ENCODE measurements at places on chromosomes 4 and X. TPM values are rescaled to one million over a fixed set of nuclear protein-coding genes. Genes with fewer than 3 reads are reported as not detected.

The MFAP3L gene
- total RNA-seq, result 31.1 TPM

GRCh38 chr4:173745765-173746164 is 215.7 kb upstream of the HAND2 start:
- DNase-seq, result no peak

DNA sequence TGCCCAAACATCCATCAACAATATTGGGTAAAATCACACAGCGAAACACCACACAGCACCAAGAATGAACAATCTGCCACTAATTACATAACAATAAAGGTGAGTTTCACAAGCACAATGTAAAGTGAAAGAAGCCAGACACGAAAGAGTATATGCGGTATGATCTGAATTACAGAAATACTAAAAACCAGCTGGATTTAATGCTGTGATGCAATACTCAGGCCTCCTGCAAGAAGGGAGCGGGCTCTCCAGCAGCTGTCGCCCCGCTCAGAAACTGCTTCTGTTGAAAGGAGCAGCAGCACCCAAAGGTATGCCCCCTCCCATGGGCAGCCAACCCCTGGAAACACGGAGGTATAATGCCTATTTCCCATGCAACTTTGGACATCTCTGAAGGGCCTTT is 77.0 kb downstream of the PAPSS1 start:
- DNase-seq, result no peak

DNA sequence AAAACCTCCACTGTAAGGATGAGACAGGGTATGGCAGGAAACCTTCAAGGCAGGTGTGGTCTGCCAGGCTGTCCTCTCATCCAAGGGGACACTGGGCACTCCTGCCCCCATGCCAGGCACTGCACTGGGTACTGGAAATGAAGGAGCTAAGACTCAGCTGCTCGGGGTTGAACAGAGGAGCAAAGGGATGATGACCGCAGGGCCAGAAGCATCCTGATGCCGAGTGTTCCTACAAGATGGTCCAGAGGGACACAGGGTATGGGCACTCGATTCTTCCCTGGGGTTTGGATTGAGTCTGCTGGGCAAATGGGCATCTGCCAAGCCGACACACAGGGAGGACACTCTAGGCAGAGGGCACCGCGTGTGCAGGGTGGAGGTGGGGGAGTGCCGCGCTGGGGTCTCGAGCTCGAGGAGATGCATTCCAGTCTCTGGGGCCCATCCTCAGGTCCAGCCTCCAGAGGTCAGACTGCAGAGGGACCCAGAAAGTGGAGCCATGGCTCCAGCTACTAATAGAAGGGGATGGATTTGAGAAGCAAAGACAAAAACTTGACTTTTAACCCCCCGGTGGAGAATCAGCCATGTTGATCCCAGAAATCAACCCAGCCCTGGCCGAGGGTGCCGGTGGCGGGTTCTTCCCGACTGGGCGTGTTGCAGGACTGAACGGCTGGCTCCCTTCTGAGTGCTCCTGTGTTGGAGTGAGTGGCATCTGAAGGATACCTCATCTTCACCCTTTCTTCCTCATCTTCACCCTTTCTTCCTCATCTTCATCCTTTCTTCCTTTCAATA is 247.0 kb downstream of the AFAP1 start:
- DNase-seq, result no peak

GRCh38 chr4:177607111-177607573 is 164.9 kb upstream of the AGA start:
- DNase-seq, result no peak

The PLP1 gene
- not detected for total RNA-seq

GRCh38 chr4:116180157-116180601 is 905.2 kb downstream of the TRAM1L1 start:
- DNase-seq, result peak; percentile 6

- no peak for DNase-seq
These were observed 408.8 kb upstream of the CNKSR2 start for GRCh38 chrX:20965270-20966044.
